ENCODE measurements at places on chromosomes 5 and 9.

DNA sequence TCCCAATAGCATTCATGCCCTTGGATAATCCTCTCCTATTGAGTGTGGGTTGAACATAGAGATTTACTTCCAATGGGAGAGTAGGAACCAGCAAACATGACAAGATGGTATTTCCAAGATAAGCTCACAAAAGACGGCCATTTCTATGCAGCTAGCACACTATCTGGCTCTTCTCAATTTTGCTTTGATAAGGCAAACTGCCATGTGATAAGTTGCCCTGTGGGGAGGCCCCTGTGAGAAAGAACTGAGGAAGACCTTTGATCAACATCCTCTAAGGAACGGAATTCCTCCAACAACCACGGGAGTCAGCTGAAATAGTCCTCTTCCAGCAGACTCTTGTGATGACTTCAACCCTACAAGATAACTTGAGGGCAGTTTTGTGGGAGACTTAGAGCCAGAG, 211.9 kb upstream of the TRPM3 start:
- DNase-seq, result no peak

GRCh38 chr9:16082796-16083195, 530.0 kb downstream of the CCDC171 start:
- DNase-seq, result no peak

DNA sequence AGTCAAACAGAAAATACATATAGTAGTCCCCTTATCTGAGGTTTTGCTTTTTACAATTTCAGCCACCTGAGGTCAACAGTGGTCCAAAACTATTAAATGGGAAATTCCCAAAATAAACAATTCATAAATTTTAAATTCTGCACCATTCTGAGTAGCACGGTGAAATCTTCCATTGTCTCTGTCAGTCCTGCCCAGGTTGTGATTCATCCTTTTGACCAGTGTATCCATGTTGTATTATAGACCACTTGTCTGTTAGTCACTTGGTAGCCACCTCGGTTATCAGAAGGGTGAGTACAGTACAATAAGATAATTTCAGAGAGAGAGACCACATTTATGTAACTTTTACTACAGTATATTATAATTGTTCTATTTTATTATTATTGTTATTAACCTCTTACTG, 2.8 kb downstream of the CCDC152 start:
- no peak for DNase-seq

- DNase-seq, result no peak
Observed at GRCh38 chr5:176463113-176463764, 15.1 kb downstream of the FAF2 start.

GRCh38 chr9:136140046-136140445, 21.4 kb upstream of the TMEM250 start:
- DNase-seq, result no peak

DNA sequence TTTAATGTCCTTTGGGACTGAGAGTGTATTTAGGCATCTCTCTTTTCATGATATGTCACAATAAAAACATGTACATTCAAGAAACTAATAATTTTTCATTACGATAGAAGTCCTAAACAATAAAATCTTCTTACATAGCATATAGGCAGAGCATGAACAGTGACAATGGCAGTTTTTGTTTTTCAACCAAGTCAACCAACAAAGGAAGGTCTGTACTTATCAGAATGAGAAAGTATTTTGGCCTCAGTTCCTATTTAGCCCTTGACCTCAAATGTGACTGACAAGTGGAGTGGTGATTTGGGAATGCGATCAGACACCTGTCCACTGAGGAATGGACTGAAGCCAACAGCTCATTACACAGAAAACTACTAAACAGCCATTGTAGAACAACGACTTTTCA, 219.5 kb downstream of the TMEM161B start:
- no peak for DNase-seq
